Hypothalamus (tissue), 51 donors: ENCODE measurements at places on chromosomes 13 and 19.

GRCh38 chr13:108281901-108282300 is 12.4 kb downstream of the TNFSF13B start:
- DNase-seq: no peak

DNA sequence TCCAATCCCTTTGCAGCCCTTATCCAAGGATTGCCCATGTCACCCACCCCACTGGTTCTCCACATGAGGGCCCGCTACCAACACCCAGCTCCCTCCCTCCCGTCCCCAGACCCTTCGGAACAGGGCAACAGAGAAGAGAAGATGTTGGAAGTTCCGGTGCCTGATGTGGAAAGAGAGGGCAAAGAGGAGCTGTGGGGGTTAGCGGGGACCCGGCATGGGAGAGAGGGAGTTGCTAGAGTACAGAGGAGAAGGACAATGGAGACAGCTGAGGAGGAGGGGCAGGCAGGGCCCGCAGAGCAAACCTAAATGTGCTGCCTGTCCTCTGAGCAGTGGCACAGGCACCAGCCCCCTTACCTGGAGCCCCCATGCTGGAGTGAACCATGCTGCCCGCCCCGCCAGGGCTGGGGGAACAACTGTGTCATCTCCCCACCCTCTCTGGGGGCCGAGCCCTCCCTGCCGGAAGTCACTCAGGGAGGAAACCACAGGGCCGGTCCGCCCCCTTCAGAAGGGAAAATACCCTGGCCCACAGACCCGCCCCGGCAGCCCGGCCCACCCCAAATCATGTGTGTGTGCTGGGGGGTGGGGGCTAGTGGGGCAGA is at the start of gene POU2F2:
Gene POU2F2 (minus strand): TSS at position 417 of the 599 bp plus-strand sequence. CDS start 35 bp downstream, at position 382.
- DNase-seq: no peak

GRCh38 chr13:21034603-21035191 is 26.7 kb downstream of the LATS2 start:
- no peak for DNase-seq

DNA sequence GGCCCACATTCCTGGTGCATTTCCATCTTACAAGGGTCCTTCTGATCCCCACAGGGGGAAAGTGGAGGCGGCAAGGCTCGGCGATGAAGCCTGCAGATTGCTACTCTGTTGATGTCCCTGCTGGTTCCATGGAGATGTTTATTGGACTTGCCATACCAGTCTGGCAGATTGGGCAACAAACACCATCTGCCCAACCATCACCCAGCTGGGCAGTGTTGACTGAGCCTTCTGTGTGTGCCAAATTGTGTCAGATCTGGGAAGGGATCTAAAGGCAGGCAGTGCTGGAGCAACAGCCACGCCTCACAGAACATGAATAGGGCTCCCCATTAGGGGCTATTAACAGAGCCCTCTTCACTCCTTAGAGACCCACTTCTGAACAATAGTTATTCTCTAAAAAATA is 35.0 kb downstream of the FLT1 start:
- no peak for DNase-seq

DNA sequence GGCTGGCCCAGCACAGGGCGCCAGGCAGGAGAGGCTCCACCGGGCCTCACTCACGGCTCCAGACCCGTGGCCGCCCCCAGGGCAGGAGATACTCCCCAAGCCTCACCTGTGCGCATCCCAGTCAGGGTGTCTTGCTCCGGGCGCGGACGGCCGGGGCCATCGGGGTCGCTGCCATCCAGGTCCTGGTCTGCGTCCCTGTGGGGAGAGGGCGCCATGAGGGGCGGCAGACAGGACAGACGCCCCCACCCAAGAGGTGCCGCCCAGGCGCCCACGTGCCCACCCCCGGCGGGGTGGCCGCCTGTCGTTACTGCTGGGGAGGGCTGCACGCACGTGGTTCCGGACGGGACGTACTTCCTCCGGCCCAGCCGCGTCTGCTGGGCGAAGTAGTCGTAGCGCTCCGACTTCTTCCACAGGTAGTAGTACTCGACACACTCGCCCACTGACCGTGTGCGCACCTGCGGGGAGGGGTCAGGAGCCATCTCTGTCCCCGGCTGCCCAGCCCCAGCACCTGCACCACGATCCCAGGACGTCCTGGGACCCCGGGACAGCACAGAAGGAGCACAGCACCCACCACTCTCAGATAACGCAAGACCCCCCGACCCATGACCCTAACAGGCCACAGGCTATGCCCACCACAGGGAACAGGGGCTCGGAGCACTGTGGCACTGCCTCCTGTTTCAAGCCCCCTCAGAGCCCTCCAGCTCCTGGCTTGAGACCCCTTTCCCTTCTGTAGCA is 17.4 kb upstream of the PLPP2 start:
- DNase-seq: no peak

GRCh38 chr13:25778365-25778764 is 273.5 kb downstream of the SHISA2 start:
- no peak for DNase-seq

- no peak for DNase-seq
Measured at GRCh38 chr13:99028890-99029289, 51.0 kb upstream of the DOCK9 start.

DNA sequence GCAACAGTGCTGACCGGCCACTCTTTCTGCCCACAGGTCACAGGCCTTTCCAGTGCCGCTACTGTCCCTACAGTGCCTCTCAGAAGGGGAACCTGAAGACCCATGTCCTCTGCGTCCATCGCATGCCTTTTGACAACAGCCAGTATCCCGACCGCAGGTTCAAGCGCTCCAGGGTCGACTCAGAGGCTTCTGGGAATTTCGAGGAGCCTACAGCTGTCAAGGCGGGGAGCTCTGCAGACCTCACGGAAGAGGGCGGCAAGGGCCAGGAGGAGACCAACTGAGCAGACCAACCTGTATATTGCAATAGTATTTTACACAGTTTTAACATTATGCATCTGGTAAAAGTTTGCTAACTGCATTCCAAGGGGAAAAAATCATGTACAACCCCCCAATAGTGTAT is 338.5 kb downstream of the ZNF536 start:
- no peak for DNase-seq

DNA sequence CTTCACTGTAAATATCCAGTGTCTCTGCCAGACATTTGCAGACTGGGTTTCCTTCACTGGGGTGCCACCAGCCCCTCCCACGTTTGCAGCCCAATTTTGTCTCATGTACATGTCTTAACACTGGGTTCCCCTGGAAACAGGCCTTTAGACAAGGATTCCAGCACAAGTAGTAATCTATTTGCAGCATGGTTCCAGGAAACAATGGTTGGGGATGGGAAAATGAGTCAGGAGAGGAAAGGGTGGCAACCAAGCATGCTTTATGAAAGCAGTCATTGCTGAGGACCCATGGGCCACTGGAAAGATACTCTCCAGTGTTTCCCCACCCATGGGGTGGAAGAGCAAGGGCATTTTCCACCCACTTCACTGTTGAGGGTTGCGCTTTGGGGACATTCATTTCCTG is 53.6 kb upstream of the FARP1 start:
- no peak for DNase-seq

DNA sequence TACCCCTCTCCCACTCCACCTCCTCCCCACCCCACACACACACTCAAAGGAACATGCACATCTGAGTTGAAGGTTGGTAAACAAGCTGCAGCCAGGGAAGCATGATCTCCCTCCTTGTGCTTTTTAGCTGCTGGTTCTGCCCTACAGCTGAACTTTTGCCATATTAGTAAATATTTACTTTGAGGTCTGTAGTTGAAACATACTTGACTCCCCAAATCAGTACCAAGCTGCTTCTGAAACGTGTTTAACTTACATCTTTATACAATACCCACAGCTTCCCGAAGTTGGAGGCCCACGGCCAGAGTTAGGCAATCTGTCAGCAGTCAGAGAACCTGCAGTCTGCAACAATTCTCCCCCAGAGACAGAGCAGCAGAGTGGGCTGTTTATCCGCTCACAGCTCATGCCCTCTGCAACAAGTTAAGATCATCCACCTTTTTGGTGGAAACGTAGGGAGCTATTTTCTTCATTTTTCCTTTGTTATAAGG is 1.5 kb upstream of the PCDH20 start:
- no peak for DNase-seq

DNA sequence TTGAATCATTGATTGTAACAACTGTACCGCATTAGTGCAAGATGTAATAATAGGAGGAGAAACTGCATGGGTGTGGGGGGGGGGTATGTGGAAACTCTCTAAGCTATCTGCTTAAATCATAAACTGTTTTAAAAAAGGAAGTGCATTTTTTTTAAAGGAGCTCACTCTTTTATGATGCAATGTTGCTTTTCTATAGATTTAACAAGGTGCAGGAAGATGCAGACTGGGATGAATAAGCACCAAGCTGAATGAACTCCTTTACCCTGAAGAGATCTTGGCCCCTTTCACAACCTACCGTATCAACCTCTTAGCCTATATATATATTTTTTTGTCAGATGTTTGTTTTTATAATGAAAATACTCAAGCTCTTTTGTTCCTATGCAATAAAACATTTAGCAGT is 95.9 kb downstream of the AKAP11 start:
- no peak for DNase-seq

GRCh38 chr13:79658333-79658975 is 177.5 kb downstream of the NDFIP2 start:
- DNase-seq: no peak

GRCh38 chr13:59442944-59443486 is 720.7 kb downstream of the DIAPH3 start:
- no peak for DNase-seq

- no peak for DNase-seq
Measured at GRCh38 chr13:41299316-41300094, 11.6 kb upstream of the NAA16 start.

DNA sequence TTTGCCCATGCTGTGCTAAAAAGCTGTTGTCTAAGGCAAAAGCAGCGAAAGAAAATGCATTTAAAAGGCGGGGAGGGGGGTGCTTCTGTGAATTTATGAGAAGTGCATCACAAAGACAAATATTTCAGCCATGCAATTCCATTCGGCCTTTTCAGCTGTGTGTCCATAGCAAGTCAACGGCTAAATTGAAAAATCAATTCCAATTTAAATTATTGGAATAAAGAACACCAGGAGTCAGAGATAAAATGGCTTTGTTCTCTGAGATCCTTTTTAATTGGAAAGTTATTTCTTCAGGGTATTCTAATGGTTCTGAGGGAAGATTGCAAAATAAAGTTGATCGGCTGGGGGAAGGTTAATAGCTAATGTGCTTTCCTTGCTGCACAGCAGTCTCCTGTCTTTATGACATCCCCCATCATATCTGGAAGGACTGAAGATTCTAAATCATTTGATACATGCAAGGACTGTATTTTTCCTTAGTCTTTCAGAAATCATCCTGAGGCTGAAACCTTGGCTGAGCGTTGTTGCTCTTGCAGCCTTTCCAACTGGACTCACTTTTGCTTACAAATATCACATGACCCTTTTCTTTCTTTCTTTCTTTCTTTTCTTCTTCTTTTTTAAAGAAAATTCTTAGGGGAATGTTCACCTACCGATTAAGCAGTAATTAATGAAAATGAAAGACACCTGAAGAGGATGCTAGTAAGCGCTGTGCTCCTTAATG is 647.1 kb downstream of the DACH1 start:
- no peak for DNase-seq

DNA sequence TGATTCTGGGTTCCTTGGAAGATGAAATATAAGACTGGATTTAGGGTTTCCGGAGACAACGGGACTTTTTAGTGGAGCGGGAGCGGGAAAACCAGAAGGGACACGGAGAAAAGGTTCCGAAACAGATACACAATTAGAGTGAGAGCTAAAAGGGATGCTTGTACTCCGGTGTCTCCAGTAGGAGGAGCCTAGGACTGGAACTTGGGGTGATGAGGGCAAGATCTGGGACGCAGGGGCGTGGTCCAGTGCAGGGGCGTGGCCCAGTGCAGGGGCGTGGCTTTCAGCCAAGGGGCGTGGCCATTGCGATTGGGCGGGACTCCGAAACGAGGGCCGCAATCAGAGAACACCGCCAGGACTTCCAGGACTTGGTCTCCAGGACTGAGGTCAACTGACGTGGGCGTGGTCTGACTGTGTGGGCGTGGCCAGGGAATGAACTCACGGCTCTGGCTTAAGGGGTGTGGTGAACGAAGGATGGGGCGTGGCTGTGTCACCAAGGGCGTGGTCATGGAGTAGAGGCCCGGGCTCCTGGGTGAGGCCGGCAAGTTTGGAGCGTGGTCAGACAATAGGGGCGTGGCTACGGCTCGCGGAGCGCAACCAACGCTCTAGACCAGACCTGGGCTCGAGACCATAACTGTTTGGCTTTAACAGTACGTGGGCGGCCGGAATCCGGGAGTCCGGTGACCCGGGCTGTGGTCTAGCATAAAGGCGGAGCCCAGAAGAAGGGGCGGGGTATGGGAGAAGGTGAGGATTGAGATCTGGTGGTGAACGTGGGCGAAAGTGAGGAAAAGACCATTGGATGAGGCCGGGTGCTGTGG is at the start of gene DKKL1:
Gene DKKL1 (plus strand): TSS at position 610 of the 815 bp plus-strand sequence. CDS start 122 bp downstream, at position 732.
- no peak for DNase-seq

GRCh38 chr19:57338877-57339276 is 12.2 kb upstream of the ZNF304 start:
- DNase-seq: no peak

DNA sequence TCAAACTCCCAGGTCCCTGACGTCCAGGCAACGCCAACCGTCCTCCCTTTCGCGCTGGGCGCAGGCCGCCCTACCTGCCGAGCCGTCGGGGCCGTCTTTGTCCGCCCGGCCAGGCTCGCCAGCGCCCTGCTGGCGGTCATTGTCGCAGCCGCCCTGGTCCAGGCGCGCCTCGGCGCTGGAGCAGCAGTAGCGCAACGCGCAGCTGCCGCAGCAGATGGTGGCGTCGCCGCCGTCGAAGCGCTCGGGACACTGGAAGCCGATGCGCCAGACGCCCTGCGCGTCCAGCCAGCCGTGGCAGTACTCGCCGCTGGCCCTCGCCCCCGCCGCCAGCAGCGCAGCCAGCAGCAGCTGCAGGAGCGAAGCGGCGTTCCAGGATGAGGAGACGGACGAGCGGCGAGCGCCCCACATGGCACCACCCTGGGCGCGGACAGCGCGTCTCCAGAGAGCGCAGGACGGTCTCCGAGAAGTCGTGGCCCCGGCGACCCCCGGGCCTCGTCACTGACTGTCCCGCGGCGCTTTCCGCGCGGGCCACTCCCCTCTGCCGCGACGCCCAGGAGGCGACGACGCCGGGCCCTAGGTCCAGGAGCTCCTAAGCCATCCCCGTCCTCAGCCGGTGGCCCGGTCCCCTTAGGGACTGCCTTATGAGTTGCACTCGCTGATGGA is 1.1 kb downstream of the SHISA2 start:
- DNase-seq: no peak
